Suprapubic skin (tissue), 4 donors: ENCODE measurements at places on chromosomes 11 and 22.

GRCh38 chr11:4610258-4610935, 2.4 kb upstream of the TRIM68 start:
- no peak for DNase-seq

GRCh38 chr11:126350836-126351235, 4.7 kb upstream of the ST3GAL4 start:
- DNase-seq = no peak

- DNase-seq = peak; percentile 37
Observed at GRCh38 chr11:2085251-2086066, 53.7 kb downstream of the IGF2 start.

- no peak for DNase-seq
Observed at GRCh38 chr11:16184588-16184987, 171.8 kb downstream of the SOX6 start.

- DNase-seq = no peak
Observed at GRCh38 chr11:61610905-61611304, 30.0 kb upstream of the SYT7 start.

GRCh38 chr11:35151241-35151640, 12.3 kb downstream of the CD44 start:
- no peak for DNase-seq

- no peak for DNase-seq
Observed at GRCh38 chr11:83401506-83402225, 115.5 kb upstream of the CCDC90B start.

DNA sequence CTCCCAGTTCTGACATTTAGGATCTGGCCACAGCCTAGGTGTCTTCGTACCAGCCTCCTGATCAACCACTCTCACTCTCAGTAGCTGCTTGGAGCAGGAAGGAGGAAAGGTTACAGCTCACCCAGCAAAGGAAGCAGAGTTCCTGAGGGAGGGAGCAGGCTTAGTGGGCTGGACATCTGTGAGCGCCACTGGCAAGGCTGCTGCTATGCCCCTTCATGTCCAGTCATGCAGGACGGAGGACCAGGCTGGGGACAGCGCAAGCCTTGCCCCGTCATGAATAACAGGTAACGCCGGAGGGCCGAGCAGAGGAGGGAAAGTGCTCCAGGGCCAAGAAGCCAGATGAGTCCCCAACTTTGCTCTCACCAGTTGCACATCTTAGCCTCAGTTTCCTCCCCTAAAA, 25.8 kb downstream of the TPST2 start:
- DNase-seq = no peak

- no peak for DNase-seq
Observed at GRCh38 chr22:50119768-50120251, 30.0 kb downstream of the MOV10L1 start.

DNA sequence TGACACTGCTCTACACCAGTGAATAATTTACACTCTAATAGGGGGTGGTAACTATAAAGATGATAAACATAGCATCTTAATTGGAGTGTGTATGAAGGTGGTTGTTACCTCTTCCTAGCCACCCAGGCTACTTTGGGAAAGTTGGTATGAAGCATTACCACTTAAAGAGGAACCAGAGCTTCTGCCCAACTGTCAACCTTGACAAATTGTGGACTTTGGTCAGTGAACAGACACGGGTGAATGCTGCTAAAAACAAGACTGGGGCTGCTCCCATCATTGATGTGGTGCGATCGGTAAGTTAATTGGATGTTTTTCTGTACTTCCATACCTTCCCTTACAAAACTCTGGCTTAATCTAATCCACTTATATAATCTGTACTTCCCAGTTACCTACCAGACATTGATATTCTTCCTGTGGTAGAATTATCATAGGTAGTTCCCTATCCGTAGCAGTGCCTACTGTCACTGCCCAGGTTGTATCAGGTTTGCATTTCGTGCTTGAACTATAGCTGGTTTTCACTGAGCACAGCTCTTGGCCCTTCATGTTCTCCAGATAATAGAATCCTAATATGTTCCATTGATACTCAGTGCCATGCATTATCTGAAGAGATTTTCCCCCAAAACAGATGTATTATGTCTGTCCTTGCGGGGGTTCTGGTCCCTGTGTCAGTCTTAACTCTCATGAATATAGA, 2.2 kb downstream of the RPL27A start:
- DNase-seq = no peak

DNA sequence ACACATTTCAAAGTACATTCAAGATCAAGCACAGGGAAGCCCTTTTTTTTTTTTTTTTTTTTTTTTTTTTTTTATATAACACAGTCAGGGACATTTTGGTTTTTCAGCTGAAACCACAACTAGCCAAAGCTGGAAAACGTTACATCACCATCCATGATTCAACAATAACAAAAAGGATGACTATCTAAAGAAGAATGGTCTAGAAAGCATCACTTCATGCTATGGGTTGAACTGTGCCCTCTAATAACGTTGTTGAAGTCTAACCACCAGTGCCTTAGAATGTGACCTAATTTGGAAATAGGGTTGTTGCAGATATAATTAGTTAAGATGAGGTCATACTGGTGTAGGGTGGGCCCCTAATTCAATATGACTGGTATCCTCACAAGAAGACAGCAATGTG, 46.6 kb downstream of the MTMR2 start:
- DNase-seq = no peak

DNA sequence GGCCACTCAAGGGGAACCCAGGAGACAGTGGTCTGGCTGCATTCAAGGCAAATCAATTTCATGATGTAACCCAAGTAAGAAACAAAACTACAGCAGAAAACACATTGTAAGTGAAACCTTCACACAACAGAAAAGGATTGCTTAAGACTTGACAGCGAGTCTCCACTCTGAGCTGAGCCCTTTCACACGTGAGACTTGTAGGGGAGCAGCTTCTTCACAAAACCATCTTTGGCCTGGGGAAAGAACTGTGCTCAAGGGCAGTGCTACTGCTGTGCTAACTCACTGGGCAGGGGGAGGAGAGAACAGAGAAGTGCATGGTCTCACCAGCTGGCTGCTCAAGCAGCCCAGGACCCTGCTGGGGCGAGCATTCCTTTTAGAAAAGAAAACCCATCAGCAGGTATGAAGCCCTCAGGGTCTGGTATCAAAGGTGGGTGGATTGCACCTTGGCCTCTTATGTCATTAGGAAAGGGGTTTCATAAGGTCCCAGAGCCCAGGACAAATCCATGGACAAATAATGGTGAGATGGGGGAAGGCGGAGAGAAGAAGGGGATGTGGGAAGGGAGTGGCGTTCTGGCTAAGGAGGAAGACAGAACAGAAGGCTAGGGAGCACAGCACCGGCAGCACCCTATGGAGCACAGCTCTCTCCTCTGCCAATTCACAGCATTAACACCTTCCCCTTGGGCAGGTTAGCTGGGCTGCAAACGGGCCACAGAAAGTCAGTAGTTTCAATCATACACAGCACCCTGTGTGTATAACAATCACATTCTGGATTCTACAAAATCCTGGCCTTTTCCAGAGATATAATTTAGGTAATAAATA, 20.6 kb upstream of the RAPSN start:
- no peak for DNase-seq

DNA sequence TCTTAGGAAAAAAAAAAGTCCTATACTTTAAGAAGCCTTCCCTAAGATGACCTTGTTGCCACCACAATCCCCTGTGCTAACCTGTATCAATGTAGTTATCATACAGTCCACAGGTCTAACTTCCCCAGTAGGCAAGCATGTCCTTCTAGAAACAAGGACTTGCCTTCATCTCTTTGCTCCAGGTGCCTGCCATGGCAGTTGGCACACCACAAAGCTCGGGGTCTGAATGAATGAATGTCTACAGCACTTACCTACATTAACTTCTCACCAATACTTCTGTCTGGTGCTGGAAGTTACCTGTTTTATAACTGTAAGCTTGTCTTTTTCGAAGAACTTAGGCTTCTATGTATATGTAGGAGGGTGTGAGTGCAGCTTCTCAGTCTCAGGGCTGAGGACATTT, 23.4 kb downstream of the CLPB start:
- no peak for DNase-seq

GRCh38 chr22:20994902-20995241, 7.0 kb downstream of the THAP7 start:
- DNase-seq = no peak

DNA sequence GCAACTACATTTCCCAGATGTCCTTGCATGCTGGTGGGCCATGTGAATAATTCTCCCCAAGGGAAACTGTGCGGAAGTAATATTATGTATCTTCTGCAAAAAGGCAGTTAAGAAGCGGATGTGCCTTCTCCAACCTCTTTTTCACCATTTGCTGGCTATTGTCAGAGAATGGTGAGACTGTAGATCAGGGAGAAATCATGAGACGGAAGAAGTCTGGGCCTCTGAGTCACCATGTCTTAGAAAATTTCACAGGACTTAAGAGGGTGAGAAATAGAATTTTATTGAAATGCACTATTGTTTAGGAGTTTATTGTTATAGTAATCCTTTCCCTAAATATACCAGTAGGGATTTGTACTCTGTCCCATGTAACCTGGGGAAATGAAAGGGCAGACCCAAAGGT, 298.7 kb upstream of the ZC3H12C start:
- no peak for DNase-seq

DNA sequence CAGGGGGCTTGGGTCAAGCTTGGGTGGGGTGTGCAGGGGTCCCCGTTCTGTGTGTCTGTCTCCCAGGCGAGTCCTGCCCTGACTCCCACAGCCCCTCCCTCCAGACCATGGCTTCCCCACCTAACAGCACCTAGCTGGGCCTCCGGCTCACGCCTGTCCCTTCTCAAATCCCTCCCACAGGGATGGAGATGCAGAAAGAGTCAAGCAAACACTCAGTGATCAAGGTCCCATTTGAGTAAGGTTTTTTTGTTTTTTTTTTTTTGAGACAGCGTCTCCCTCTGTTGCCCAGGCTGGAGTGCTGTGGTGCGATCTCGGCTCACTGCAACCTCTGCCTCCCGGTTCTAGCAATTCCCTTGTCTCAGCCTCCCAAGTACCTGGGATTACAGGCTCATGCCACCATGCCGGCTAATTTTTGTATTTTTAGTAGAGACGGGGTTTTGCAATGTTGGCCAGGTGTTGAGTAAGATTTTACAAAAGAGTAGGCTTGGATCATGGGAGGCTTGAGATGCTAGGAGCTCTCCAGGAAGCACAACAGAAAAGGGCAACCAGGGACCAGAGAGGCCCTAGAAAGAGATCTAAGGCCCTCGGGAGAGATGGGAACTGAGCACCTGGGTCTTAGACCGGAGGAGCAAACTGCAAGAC, 5.7 kb downstream of the APOBEC3D start:
- no peak for DNase-seq

GRCh38 chr11:125429174-125429707, 66.8 kb downstream of the FEZ1 start:
- DNase-seq = no peak

DNA sequence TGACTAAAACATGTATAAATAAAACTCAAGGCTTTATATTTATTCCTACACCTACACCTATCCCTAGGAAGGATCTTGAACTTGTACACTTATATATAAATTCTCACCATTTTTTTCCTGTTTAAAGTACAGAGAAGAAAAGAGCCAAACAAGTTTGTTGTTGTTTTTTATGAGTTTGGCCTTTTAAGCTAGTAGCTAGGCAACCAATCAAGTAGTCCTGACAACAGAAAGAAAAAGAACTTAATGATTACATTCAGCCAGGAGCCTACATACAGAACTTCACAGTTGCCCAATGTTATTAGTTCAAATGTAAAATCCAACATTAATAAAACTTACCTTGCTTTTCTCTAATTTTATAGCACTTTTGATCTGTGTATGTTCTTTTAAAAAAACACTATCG, 316.2 kb downstream of the SOX6 start:
- no peak for DNase-seq
